ENCODE measurements at places on chromosomes 12 and 14.

GRCh38 chr14:28770061-28770460, 3.5 kb downstream of the FOXG1 start:
- no peak for DNase-seq

- DNase-seq: no peak
These were observed 2.4 kb upstream of the NKX2-1 start for GRCh38 chr14:36522347-36522971.

DNA sequence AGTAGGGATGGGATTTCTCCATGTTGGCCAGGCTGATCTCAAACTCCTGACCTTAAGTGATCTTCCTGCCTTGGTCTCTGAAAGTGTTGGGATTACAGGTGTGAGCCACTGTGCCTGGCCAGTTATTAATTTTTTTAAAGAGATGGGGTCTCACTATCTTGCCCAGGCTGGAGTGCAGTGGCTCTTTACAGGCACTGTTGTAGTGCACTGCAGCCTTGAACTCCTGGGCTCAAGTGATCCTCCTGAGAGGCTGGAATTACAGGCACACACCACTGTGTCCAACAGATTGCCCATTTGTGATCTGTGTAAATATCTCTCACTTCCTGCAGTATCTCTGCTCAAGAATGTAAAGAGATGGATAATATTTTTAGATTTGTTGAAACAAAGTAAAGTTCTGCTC, 45.9 kb downstream of the PTPN11 start:
- no peak for DNase-seq

- no peak for DNase-seq
These were observed 39.0 kb downstream of the PLXNC1 start for GRCh38 chr12:94187361-94187760.

DNA sequence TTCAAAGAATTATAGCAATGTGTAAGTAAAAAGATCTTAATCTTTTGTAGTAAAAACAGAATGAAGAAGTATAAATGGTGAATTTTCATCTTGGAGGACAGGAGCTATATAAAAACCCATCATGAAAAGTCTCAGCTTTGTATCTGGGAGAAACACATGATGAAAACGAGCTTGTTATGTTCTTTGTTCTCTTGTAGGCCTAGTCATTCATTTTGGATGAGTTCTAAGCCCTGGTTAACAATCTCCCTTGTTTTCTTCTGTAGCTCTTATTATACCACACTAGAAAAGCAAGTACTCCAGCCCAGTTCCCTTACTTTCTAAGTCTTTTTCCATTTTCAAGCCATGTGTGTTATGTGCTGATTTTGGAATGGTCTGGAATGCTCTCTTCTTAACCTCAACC, 463.5 kb upstream of the RGS6 start:
- DNase-seq: no peak

DNA sequence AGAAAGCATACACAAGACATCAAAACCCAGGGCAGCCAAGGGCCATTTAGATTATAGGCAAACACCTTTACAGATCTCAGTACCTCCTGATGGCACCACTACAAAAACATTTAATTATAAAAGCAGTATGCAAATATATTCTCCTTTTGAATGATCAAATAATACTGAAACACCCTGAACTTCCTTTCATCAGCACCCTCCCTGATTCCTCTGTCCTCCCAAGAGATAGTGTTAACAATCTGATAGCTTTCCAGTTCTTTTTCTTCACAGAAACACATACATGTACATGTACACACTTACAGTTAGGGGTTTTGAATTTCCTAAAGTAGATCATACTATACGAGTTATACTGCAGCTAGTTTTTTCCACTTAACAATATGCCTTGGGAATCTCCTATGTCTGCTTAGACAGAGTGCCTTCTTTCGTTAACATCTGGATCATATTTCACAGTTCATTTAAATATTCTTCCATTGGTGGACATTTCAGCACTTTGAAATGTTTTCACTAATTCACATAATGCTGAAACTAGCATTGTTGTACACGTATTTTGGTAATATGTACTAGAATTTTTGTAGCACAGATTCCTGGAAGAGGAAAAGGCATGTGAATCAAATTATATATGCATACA, 35.2 kb downstream of the TDG start:
- DNase-seq: no peak

- DNase-seq: no peak
These were observed 62.7 kb downstream of the RBM19 start for GRCh38 chr12:113903381-113903863.

GRCh38 chr14:89588016-89588415, 171.0 kb upstream of the FOXN3 start:
- no peak for DNase-seq

- DNase-seq: no peak
These were observed 65.3 kb downstream of the FOS start for GRCh38 chr14:75343911-75344310.

DNA sequence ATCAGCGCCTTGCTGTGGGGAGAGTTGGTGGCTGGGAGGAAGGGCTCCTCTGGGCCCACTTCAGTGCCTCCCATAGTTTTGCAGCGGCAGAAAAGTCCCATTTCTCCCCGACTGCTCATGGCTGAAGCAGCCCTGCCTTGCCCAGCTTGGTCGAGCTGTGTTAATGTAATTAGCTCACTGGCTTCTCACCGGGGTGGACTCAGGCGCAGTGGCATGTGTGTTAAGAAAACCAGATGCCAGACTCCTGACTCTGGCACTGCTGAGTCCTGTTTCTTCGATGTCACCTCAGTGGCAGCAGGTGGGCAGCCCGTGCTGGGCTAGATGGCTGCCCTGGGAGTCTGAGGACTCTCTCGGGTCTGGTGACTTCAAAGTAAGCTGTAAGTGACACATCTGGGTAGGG, 47.4 kb downstream of the CHST11 start:
- DNase-seq: no peak

GRCh38 chr14:99508896-99509629, 27.9 kb downstream of the CCNK start:
- no peak for DNase-seq

GRCh38 chr14:32104803-32105202, 27.7 kb downstream of the ARHGAP5 start:
- DNase-seq: no peak

GRCh38 chr12:124586756-124587155, 19.3 kb upstream of the NCOR2 start:
- no peak for DNase-seq

Data from GOT3 (cell line).